Umbilical cord (tissue), 2 donors: ENCODE measurements at places on chromosomes 12 and 14. TPM values are rescaled to one million over a fixed set of nuclear protein-coding genes. Genes with fewer than 3 reads are reported as not detected.

DNA sequence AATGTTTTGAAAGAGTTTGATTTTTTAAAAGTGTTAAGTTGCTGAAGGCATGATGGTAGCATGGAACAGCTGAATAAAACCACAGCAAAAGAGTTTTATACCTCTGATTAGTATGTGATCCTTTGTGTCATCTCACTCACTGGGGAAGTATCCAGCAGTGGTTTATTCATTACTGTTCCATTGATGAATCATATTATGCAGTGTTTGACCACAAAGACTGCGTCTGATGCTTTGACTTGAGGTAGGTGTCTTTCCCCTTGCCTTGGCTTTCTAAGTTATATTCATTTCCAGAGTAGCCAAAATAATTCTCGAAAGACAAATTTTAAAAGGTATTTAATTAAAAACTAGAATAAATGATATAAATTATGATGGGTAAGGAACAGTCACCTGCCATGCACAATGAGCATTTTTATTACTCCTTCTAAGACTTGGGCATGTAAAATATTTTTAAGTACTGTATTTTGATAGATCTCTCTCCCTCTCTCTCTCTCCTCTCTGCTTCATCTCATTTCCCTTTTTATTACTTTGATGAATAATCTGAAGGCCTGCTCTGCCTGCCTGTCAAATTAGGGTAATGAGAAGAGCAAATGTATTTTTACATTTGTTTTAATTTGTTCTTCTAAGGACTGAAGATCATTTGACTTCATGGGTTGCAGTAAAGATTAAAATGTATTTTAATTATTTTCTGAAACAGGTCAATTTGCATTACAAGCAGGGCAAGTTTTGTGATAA, 164.9 kb downstream of the NAV3 start:
- peak; percentile 6 for DNase-seq

DNA sequence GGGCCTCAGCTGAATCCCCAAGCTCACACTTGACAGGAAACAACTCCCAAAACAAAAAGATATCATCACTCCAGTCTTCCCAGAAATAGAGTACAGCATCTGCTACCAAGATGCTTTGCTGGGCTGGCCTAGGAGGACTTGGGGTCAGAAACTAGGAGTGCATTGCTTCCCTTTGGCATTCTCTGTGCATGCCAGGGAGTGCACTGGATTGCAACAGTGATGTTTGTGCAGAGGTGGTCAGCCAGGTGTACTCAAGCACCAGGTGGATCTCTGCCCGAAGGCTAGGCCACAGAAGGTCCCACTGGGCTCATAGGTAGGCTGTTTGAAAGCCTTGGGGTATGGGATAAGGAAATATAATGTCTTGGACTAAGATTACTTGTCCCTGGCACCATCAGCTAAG, 51.1 kb downstream of the RAB35 start:
- DNase-seq, result no peak

DNA sequence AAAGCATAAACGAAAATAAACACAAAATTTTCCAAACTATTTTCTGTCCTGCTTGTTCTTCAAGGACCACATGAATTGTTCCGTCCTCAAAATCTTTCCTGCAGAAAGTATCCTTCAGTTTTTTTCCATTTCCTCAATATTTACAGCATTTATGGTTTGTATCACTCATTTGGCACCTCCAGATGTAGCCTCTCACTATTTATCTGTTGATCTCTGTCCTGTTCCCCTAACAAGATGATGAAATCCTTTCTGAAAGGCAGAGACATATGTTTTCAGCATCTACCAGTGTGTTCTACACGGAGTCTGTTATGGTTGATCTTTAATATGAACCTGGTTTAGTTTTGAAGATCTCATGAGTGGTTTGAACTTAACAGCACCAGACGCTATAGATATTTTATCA, 490.2 kb downstream of the NELL2 start:
- peak; percentile 51 for DNase-seq

- DNase-seq, result peak; percentile 32
These were observed 101.2 kb downstream of the EEA1 start for GRCh38 chr12:92827836-92828431.

DNA sequence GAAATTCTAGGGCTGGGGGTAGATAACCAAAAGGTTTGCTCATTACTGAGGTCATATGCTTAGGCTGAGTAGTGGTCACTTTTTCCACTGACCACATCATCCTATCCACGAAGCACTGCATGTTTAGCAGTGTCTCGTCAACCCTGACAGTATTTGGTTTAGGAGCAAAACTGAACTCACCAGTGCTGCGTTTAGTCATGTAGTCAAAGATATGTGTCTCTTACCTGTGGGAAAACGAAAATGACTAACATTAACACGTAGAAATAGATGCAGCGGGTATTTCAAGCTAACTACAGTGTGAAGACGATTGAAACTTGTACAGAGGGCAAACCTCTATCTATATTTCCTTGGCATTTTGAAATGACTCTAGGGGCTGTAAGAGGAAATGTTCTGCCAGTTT, 34.6 kb downstream of the MTHFD1 start:
- no peak for DNase-seq

DNA sequence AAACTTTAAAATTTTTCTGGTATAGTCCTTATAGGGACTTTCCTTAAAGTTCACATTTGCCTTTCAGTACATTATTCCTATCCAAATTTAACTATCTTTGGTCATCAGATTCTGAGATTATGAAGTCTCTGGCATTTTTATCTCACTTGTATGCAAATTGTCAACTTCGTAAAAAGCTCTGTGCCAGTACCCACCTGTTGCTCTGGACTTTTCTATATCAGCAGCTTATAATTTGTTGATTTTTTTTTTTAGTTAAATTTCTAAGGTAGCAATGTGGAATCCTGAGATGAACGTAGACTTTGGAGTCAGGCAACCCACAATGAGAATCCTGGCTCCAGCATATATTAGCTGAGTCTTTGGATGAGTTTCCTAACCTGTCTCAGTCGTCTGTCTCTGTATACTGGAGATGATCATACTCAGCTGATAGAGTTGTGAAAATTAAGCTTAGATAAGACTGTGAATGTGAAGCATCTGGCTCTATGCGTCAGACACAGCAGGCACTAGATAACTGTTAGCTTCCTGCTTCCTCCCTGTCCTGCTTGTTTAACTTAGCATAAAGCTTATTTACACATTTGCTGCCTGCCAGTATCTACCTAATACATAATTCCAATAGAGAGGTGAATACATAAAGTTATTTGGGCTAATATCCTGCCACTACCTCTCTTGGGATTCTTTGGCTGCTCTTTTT, 59.8 kb downstream of the MARK3 start:
- DNase-seq, result peak; percentile 88

DNA sequence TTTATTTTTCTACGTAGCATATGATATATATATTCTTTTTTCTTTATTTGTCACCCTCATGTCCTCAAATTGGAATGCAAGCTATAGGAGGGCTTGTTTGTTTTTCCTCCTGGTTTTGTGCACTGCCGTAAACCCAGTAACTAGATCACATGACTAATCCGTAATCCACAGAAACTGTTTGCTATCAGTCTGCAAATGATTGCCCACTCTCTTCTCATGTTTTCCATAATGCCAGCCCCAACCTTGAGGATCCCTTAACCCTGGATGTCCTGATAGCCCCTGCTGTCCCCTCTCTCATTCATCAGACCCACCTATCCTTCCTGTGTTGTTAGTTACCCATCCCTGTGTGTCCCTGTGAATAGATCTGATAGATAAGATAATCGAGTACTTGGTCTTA, 94.0 kb downstream of the TSPAN9 start:
- no peak for DNase-seq

GRCh38 chr14:60777856-60778578, 43.5 kb downstream of the MNAT1 start:
- DNase-seq, result no peak

- peak; percentile 63 for DNase-seq
These were observed 70.1 kb upstream of the HOXC13 start for GRCh38 chr12:53868511-53868986.

- DNase-seq, result peak; percentile 12
These were observed 407.5 kb upstream of the MGAT4C start for GRCh38 chr12:86663716-86664115.

DNA sequence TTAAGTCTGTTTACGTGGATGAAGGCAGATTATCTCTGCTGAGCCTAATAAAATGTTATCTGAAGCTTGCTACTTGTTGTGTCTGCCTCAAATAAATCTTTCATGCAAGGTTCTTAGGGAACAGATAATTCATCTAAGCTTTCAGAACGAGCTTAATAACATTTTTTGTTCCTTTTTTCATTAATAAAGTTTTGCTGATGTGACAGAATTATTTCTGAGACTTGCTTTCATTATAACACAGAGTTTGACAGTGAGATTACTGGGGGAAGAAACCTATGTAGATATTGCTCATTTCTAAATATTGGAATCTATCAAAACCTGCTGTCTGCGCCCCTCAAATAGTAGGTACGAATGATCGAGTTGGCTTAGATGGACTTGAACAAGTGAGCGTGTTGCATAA, 948.7 kb upstream of the SEL1L start:
- peak; percentile 63 for DNase-seq

GRCh38 chr14:69355607-69356281, 42.4 kb downstream of the ERH start:
- DNase-seq, result peak; percentile 76

- DNase-seq, result no peak
These were observed 353.0 kb downstream of the RAD51B start for GRCh38 chr14:68172627-68173026.

DNA sequence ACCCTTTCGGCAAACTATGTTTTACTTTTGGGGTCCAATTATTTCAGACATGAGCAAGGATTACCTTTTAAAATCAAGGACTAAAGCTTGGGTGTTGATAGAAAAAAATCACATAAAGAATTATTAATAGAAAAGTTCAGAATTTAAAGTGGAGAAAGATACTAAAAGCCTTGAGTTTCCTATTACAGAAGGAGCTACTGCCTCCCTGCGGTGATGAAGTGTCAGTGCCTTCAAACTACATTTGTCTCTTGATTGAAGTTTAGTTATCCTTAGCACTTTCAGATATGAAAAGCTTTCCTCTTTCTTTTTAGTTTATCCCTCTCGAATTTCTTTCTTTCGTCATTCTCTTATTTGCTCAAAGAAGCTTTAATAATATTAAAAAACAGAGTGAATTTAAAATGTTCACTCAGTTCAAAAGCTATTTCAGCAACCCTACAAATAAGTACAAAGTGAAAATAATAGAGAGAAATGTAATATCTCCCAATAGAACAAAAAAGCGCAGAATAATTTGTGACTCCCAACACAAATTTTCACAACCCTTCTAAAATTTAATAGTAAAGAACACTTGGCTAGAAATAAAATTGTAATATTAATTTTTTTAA, 87.6 kb downstream of the SEC23A start:
- DNase-seq, result peak; percentile 57

DNA sequence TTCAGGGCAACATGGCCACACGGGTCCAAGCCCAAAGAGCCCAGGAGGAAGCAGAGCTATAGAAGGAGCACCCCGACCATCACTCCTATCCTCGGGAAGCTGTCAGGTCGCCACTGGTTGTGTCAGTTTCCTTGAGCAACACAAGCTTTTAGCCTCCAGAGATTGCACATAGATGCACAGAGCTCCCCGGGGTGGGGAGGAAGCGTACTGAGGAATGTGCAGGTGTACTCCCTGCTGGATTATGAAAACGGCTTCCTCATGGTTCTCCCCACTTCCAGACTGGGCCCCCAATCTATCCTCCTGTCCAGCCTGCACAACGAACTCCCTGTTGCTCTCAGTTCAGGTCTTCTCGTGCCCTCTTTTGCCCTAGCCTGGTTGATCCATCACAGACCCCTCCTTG, 30.3 kb upstream of the IRF2BPL start:
- no peak for DNase-seq

GRCh38 chr12:69423037-69423905, 46.9 kb upstream of the FRS2 start:
- peak; percentile 24 for DNase-seq

- no peak for DNase-seq
These were observed 70.1 kb downstream of the PRKD1 start for GRCh38 chr14:29857551-29857950.

GRCh38 chr14:21229821-21230220, 39.4 kb downstream of the HNRNPC start:
- DNase-seq, result no peak

GRCh38 chr12:45431126-45431525, 215.2 kb downstream of the ANO6 start:
- no peak for DNase-seq

GRCh38 chr12:106145539-106146447, 7.0 kb upstream of the NUAK1 start:
- DNase-seq, result no peak

GRCh38 chr12:66959276-66959675, 280.4 kb upstream of the GRIP1 start:
- DNase-seq, result no peak

DNA sequence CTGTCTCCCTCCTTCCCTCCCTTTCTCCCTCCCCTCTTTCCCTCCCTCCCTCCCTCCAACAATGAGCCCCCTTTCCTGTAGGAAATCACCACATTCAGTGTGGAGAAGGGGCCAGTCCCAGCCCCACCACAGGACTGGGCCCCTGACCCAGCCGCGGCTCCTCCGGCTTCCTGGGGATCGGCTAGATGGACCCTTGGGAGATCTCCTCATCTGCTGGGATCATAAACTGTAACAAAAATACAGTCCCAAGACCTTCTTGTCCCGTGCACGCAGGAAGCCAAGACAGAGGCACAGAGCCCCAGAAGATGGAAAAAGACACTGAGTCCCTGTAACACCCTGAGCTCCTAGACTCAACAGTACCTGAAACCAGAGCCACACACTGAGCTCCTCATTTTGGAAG, 23.9 kb downstream of the DIO3 start:
- DNase-seq, result no peak

Gene RAPGEF3
- 6.0 TPM for total RNA-seq

Gene KLRG1
- total RNA-seq, result 12.3 TPM

Gene SPIC
- 0.72 TPM for total RNA-seq

Gene MAX
- 46.9 TPM for total RNA-seq

Gene SRGAP1
- 6.7 TPM for total RNA-seq

Gene LPAR5
- 6.3 TPM for total RNA-seq

Gene FZD10
- 1.7 TPM for total RNA-seq

Gene CLEC12A
- 18.1 TPM for total RNA-seq

Gene SLCO1C1
- 1.4 TPM for total RNA-seq

Gene SLC11A2
- 76.6 TPM for total RNA-seq

Gene PROX2
- total RNA-seq, result 0.72 TPM

Gene PZP
- 2.6 TPM for total RNA-seq

Gene IFT81
- 34.9 TPM for total RNA-seq

Gene TESPA1
- 2.2 TPM for total RNA-seq

Gene OTOGL
- total RNA-seq, result 3.1 TPM

Gene ASIC1
- 1.7 TPM for total RNA-seq

Gene ACTN1
- 456 TPM for total RNA-seq

Gene LRFN5
- 7.9 TPM for total RNA-seq

Gene RFLNA
- 7.2 TPM for total RNA-seq

Gene MGP
- 434 TPM for total RNA-seq

Gene RILPL2
- total RNA-seq, result 5.3 TPM

Gene PSMC1
- total RNA-seq, result 34.4 TPM

Gene PTPRO
- total RNA-seq, result 20.2 TPM
